ENCODE measurements at places on chromosomes 3 and 15.

- DNase-seq: no peak
Measured at GRCh38 chr3:65039754-65040210, 352.0 kb upstream of the ADAMTS9 start.

DNA sequence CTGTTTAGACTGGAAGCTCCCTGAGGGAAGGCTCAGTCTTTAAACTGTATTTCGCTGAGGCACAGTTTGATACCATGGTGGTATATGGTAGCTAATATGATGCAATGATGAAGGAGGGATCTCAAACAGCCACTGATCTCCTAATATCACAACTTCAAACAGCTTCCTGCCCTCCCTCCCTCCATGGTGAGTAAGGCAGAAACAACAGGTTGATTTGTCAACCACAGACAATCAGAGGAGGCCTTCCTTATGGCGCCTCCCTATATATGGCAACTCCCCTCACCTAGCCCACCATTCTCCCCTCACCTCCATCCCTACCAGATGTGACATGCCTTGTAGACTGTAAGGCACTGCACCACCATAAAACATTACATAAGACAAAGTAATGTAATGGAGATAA lies 316.5 kb upstream of the ICE2 start:
- no peak for DNase-seq

GRCh38 chr3:67000009-67000408 lies 1.9 kb downstream of the KBTBD8 start:
- no peak for DNase-seq

GRCh38 chr15:72271895-72272212 lies 500 bp downstream of the PARP6 start:
- peak; percentile 64 for DNase-seq

DNA sequence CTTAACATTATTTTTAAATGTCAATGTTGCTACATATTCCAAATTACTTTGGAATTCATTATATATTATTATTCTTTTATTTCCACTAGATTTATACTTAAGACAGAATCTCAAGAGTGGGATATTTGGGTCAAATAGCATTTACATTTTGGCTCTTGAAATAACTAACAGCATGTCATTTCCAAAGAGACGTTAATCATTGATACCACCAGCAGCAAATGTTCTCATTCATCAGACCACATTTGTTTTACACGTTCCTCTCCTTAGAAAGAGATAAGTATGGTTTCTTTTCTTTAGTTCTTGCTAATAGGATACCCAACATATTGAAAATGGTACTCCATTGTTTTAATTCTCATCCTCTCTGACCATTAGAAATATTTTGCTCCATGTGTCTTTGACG lies 229.8 kb downstream of the LPP start:
- DNase-seq: no peak

- no peak for DNase-seq
Measured at GRCh38 chr15:98956796-98957553, 50.6 kb downstream of the PGPEP1L start.

- no peak for DNase-seq
Measured at GRCh38 chr15:100156201-100156600, 185.6 kb downstream of the ADAMTS17 start.

GRCh38 chr3:126127452-126127851 lies 43.5 kb upstream of the SLC41A3 start:
- no peak for DNase-seq

GRCh38 chr3:16085884-16086608 lies 88.4 kb upstream of the GALNT15 start:
- peak; percentile 60 for DNase-seq

GRCh38 chr3:50121072-50122032 lies 32.6 kb downstream of the RBM5 start:
- peak; percentile 94 for DNase-seq

- DNase-seq: peak; percentile 75
Measured at GRCh38 chr3:141454906-141455602, 31.8 kb upstream of the RASA2 start.

DNA sequence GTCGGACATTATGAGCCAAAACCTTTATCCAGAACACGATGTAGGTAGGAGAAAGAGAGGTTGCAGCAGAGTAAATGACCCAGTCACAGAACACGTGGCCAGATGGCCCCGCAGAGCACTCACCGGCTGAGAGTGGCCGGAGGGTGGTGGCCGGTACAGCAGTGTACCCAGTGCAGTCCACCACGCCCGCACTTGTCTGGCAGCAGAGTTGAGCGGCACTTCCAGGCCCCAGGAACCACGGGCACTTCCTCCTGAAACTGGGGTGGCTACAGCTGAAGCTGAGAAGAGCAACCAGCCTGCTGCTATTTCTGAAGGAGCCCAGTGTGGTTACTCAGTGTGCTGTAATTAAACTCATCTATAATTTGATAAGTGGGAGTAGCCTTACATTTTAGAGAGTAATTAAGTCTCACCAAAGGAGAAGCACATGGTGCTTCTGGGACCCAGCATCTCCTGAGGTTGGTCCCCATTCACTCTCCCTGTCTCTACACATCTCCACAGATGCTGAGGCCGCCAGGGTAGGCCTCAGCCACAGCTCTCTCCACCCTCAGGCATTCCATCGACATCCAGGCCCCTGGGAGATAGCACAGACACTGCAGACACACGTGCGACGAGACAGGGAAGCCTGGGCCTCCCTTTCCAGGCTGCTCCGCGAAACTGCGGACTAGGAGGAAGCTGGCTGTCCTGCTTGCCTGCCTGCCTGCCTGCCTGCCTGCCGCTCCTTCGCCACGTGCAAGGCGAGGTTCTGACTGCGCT lies 49.8 kb downstream of the BDH1 start:
- DNase-seq: peak; percentile 65

DNA sequence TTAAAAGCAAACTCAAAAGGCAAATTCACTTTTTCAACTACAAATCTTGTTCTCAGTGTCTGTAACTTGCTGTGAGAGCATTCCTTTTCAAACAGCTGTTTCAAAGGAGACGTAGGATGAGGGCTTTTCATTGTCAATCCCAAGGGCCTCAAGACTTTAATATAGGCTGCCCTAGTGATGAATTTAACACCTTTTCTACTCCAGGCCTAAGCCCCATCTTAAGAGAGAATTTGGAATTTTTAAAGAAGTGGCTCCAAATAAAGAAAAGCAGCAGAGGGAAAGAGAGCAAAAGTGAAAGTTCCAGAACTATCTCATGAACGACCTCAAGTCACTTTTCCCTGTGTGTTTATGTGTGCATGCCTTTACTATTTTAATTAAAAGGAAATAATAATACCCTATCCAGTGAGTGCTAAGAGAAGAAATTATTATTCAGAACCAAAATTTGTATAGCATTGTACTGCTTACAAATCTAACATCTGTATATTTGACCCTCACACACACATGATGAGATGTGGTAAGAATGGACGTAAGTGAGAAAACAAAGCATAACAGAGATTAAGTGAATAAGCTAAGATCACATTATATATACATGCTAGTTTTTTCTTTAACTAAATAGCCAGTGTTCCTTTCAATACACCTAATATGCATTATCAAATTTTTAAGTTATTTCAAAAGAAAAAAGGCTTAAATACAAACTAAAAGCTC lies 196.4 kb downstream of the VGLL3 start:
- no peak for DNase-seq

GRCh38 chr3:120762615-120763014 lies 20.1 kb downstream of the GTF2E1 start:
- no peak for DNase-seq

DNA sequence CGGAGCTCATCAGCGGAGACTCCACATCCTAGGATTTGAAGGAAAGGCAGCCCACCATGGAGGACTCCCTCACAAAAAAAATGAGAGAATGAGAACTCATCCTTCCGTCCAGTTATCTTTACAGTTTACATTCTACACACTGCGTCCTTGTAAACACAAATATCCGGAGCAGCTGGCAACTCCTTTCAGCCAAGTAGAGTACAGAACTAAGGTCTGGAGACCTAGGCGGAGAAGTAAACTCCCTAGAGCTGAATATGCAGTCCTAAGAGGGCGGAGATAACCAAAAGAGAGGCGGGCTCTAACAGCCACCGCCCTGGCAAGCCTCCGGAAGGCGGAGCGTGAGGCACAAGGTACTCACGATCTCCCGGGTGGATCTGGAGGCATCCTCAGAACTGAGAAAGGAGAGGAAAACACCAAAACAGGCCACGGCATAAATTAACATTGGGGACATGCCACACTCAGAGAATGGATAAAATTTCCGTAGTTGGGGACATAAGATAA lies 924 bp upstream of the SIN3A start:
- peak; percentile 92 for DNase-seq

DNA sequence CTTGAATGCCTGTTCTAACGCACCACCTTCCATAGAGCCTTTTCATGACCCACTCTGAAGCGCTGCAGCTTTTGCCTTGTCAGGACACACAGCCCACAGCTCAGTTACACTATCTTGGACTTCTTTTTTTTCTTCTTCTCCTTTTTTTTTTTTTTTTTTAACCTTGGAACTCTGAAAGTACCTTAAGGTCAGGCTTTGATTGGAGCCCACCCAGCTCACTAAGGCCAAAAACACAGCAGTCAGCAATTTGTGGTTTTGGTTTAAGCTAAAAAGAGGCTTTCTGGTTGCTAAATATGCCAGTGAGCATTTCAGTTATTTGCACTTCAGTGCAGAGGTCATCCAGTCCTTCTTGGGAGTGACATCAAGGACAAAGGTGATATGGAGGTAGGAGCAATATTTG lies 1.7 kb downstream of the SLC25A20 start:
- DNase-seq: no peak

GRCh38 chr15:87944691-87945090 lies 311.8 kb downstream of the NTRK3 start:
- no peak for DNase-seq

GRCh38 chr3:11610044-11610671 lies 33.6 kb downstream of the VGLL4 start:
- peak; percentile 90 for DNase-seq

- no peak for DNase-seq
Measured at GRCh38 chr15:101126618-101127505, 125.0 kb downstream of the CHSY1 start.

DNA sequence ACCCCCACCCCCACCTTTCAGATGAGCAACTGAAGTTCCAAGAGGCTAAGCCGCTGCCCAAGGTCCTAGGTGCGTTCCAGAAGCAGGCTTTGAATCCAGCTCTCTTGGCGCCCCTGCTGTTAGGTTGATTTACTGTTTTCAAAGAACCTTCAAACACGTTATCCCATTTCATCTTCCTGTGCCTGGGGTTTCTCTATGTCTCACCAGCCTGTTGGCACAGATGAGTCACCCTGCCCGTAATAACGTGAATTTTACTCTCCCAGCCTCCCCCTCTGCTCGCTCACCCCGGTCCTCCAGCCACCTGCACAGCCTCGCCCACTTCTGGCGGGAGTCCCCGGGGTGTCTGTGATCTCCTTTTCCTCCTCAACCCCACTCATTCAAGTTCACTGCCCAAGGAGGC lies 13.0 kb upstream of the TSEN2 start:
- DNase-seq: no peak

DNA sequence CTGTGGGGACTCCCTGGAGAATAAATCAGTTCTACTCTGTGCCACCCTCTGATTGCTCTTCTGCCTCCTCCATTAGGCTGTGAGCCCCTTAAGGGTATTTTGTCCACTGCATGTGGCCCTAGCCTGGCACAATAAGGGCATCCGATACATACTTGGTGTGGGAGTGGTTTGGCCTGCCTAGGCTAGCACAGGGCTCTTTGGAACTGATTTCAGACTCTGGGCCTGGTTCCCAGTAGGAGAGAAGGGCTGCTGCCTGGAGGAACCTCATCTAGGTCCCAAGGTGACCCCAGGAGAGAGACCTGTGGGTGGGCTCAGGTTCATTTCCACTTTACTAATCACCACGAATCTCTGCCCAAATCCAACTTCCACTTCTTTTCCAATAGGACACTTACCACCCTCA lies 5.3 kb upstream of the CTDSPL start:
- no peak for DNase-seq

DNA sequence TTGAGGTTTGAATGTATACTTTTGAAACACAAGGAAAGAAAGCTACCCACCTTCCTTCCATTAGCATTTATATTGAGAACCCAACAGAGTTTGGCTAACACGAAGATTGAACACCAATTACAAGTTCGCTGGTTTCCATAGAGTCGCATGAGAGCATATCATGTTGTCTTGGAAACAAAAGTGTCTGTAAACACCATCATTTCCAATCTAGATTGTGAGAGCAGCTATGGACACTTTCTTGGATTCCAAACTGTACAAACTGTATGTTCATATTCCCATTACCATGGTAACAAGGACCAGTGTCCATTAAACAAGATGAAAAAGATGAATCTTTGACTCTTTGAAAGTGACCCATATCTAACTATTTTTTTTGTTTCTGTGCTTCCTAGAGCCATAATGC lies 529.9 kb upstream of the ROBO1 start:
- DNase-seq: no peak

GRCh38 chr15:37101980-37102304 lies 1.6 kb upstream of the MEIS2 start:
- DNase-seq: no peak

- DNase-seq: peak; percentile 59
Measured at GRCh38 chr15:41501931-41502794, 8.5 kb downstream of the ITPKA start.

DNA sequence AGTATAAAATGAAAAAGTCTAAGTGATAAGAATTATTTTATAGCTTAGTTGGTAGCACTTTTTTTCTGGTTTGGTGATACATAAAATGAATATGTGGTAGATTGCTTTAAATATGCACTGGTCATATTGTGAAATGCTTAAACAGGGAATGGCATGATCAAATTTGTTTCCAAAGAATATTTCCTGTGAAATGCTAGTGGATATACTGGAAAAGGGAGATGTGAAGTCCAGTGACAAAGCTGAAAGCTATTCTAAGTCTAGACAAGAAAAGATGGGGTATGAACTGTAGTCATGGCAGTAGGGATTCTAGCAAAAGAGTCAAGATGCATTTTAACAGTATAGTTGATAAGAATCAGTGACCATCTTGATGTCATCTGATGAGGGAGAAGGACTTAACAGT lies 98.9 kb upstream of the MME start:
- DNase-seq: no peak

- peak; percentile 87 for DNase-seq
Measured at GRCh38 chr3:126245811-126246727, 65.7 kb upstream of the ALDH1L1 start.

GRCh38 chr15:98727115-98728040 lies 79.0 kb downstream of the IGF1R start:
- DNase-seq: peak; percentile 78

GRCh38 chr3:176839466-176839865 lies 357.8 kb downstream of the TBL1XR1 start:
- no peak for DNase-seq

DNA sequence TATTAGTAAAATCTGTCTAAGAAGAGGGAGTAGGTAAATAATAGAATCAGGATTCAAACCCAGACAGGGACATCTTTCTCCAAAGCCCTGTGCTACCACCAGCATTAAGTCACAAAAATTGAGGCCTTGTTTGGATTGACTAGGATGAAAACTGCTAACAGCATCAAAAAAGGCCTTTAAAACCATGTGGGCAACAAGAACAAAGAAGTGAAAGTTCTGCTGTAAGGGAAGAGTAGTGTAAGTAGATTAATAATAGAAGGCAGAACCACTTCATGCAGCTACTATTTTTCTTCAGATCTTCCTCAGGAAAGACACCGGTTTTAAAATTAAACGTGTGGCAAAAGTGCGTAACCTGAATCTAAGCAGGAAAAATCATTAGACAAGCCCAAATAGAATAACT lies 15.3 kb upstream of the KBTBD12 start:
- DNase-seq: no peak

GRCh38 chr15:69664572-69665571 lies 212.3 kb downstream of the RPLP1 start:
- peak; percentile 80 for DNase-seq

Data from eye (tissue), 1 donor.